ENCODE measurements at places on chromosomes 3 and 15.

DNA sequence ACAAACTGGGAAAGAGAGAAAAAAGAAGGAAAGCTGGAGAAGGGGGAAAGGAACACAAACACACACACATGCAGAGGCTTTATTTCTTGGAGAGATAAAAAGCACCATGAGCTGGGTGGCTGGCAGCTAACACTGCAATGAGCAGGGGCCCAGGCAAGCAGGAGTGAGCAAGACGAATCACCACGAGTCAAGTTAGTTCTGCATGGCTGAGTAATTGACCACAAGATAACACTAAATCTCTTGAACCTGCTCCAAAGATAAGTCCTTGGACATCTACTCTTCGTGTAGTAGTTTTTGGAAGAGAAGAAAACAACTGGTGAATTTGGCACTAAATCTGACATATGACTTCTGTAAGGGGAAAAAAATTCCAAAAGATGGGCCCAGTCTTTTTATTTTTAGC, 100.9 kb downstream of the MYO5A start:
- no peak for DNase-seq

- peak; percentile 7 for DNase-seq
Observed at GRCh38 chr15:73991260-73991659, 835 bp downstream of the STOML1 start.

- DNase-seq, result no peak
Observed at GRCh38 chr3:87828046-87828445, 230.8 kb downstream of the CGGBP1 start.

DNA sequence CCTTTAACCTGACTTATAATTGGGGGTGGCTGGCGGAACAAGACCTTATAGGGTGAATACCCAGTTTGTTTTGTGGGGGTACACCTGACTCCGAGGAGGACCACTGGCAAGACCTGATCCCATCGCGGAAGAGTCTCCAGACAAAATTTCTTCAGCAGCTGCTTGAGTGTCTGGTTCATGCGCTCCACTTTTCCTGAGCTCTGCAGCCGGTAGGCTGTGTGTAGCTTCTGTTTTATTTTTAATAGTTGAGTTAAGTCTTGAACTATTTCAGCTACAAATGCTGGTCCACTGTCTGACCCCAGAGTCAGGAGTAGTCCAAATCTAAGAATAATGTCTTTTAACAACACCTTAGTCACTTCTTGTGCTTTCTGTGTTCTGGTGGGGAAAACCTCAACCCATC, 21.2 kb upstream of the NOX5 start:
- DNase-seq, result no peak

DNA sequence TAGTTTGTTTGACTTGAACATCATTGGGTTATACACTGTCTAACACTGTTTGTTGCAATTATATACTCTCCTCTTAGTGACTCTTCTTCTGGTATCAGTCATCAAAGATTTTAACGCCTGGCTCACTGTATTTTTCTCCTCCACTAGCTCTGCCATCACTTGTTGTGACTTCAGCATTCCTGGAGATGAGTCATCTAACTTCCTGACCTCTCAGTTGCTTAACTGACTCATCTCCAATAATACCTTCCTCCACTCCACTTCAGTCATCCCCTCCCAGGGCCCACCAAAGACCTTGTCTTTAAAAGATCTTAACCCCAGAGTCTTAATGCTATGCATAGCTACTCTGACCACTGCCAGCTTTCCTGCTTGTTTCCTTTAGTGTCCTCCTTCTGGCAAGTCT, 28.6 kb upstream of the CLSTN2 start:
- no peak for DNase-seq

GRCh38 chr3:105672996-105673395, 195.8 kb downstream of the CBLB start:
- DNase-seq, result no peak

DNA sequence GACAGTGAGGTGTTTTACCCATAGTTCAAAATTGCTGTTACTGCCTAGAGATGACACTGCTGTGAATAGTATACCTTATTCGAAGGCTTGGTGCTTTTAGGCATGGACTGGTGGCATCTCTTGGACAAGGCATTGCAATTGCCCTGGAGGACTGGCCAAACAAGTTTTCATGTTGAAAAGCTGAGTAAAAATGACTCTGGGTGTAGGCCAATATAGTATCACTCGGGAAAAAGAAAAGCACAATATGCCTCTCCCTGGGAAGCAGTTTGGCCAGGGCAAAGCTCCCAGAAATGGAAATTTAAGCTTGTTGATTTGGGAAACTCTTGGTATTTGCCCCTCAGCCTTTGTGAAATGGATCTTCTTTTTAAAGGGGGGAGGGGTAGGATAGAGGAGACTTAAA, 54.8 kb downstream of the ZNF609 start:
- no peak for DNase-seq

GRCh38 chr3:187264911-187265310, 26.6 kb downstream of the MASP1 start:
- DNase-seq, result no peak

GRCh38 chr15:90870354-90871138, 2.2 kb downstream of the FURIN start:
- DNase-seq, result no peak

DNA sequence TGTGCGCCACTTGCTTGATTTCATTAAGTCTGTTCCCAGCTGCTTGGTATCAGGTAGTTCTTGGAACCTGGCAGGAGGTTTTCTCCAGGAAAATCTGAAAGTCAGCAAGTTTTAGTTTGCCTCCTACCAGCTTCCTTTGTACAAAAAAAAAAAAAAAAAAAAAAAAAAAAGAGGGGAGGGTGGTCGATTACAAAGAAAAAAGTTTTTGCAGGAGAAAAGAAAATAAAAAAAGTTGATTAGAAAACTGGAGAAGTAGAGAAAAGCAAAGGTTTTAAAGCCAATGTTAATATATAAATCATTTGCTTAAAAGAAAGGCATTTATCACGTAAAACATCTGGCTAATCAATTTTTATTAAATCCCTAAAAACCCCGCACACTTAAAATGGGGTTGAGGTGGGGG, 5.9 kb downstream of the EPHA3 start:
- no peak for DNase-seq

- no peak for DNase-seq
Observed at GRCh38 chr15:85284497-85284896, 95.9 kb upstream of the AKAP13 start.

GRCh38 chr15:87599616-87600015, 656.9 kb downstream of the NTRK3 start:
- no peak for DNase-seq

DNA sequence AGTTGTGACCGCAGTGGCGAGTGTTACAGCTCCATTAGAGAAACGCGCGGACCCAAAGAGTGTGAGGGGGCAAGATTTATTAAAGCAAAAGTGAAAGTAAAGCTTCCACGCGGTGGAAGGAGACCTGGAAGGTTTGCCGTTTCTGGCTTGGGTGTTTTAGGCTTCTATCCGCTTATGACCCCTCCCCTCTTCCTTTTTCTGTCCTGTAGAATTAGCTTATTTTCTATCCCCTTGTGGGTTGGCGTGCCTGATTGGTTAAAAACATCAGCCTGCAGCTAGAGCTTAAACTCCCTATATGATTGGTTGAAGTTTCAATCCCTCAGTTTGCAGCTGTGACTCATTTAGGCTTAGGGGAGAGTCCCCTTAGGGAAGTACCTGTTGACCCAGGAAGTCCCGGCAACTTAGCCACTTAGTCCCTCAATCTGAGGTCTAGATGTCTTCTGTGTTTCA, 39.6 kb downstream of the C3orf38 start:
- DNase-seq, result no peak

- no peak for DNase-seq
Observed at GRCh38 chr3:165884518-165884917, 47.3 kb upstream of the BCHE start.

DNA sequence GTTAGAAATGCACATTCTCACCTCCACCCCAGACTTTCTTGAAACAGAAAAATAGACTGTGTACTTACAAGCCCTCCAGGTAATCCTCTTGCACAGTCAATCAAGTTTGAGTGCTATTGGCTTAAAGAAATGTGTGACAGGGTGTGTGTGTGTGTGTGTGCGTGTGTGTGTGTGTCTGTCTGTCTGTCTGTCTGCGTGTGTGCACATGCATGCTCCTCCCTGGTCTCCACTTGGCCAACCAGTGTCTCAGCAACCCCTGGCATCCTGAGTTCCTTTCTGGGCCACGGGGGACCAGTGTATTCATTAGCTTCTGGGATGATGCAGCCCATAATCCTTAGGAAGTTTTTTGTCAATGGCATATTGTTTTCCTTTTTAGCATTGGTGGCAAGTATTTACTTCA, 128.8 kb upstream of the IL12A start:
- no peak for DNase-seq

GRCh38 chr3:141789281-141789680, 26.1 kb downstream of the GRK7 start:
- DNase-seq, result no peak

- no peak for DNase-seq
Observed at GRCh38 chr3:31980530-31981205, 394 bp downstream of the OSBPL10 start.

GRCh38 chr3:149744151-149744550, 8.1 kb downstream of the COMMD2 start:
- DNase-seq, result no peak

DNA sequence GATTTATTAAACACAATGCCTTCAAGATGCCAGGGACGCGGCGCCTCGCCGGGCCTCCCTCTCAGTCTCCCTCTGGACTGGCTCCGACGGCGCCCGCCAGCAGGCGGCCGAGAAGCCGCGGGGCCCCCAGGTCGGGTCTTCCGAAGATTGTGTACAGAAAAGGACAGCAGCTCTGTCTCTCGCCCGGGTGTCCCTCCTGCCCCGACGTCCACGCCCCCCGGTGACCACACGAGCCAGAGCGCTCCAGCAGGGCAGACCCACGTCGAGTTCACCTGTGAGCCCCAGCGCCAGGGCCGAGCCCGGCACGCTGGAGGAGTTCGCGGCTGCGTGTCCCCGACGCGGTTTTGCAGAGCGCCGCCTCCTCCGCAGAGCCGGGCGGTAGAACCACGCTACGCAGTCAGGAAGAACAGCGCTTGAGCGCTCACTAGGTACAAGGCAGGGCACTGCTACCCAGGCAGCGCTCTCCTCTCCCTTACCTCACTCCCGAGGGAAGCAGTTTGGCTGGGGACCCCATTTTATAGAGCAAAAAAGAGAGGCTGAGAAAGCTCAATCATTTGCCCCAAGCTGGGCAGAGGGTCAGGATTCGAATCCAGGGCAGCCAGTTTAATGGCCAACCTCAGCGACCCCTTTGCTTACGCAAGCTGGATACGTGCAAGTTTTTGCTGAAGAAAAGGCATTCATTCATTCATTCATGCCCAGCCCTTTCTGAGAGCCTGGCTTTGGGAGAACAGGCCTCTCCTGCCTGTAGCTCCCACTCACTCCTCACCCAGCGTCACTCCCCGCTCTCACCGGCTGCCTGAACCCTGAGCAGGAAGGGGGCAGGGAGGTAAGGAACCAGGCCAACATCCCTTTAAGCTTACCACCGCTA, 3.0 kb upstream of the TLE3 start:
- DNase-seq, result no peak

GRCh38 chr3:18988614-18989229, 159.6 kb upstream of the KCNH8 start:
- DNase-seq, result no peak

DNA sequence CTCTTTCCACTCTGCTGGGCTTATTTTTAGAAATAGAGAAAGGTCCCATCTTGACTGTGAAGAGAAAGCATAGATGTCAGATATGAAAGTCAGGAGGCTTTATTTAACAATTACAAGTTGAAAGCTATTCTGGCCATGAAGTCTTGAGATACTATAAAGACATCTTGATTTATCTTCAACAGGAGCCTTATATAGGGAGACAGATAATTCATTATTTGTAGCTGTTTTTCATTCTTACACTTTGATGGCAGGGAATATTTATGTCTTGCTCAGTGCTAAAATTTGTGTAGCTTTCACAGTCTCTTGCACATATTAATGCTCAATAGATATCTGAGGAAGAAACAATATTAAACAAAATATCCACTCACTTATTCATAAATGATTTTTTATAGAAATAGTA, 248.8 kb downstream of the C3orf38 start:
- no peak for DNase-seq

GRCh38 chr3:134294302-134295280, 43.9 kb upstream of the RYK start:
- no peak for DNase-seq

- no peak for DNase-seq
Observed at GRCh38 chr3:137012097-137012501, 54.3 kb downstream of the IL20RB start.

DNA sequence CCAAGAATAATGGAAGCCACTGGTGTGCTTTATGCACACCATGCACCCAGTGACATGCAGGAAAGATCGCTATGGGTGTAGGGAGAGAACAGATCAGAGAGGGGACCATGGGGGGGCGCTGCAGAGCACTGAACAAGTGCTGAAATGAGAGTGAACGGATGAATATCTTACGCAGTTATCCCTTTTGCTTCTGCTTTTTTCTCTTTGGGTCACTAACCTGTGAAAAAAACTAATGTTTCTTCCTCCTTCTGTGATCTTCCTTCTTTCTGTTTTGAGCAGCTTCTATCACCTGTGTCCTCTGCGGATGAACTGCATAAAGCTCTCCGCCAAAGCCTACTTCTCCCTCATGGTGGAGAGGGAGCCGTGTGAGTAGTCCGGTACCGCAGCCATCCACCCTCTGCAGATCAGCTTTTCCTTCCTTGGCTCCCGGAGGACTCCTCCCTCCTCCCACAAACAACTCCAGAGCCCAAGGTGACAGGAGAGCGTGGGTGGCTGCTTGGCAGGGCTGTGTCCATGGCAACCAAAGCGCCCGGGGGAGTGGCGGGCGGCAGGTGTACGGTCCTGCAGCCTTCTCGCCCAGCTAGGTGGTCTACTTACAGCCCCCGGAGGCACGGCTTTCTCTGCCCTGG, 106.2 kb downstream of the DGKG start:
- DNase-seq, result no peak

GRCh38 chr3:177421481-177421785, 224.2 kb upstream of the TBL1XR1 start:
- DNase-seq, result no peak

GRCh38 chr3:174051191-174051590, 653.6 kb downstream of the NLGN1 start:
- DNase-seq, result no peak

- no peak for DNase-seq
Observed at GRCh38 chr3:190361791-190362190, 26.2 kb upstream of the CLDN16 start.

DNA sequence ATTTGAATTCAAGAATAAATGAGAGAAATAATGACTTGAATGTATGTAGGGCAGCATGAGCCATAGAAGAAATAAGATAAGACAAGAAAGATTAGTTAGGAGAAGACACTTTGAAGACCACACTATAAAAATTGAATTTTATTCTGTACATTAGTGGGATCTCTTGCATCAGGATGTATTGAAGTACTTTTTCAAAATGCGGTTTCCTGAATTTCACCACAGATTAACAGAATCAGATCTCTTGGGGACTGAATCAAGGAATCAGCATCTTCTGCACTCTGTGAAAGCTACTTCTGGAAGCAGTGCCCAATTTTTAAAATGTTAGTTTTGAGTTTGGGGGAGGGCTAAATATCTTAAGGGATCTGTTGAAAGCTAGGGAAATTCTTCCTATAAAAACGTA, 763.9 kb upstream of the GOLIM4 start:
- DNase-seq, result no peak

DNA sequence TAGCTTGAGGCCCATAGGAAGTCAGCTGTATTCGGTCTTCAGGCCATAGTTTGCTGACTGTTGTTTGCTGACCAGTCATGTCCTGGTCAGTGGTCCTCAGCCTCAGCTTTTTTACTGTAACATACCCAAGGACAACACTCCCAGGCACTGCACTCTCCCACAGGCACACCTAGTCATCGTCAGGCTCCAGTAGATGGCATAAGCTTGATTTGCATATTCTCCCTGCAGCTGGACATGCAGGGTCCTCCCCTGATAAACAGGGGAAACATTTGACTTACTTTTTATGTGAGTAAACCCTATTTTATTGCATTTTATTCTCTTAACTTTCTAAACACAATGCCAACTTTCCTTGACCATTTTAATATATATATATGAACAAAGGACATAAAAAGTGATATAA, 22.9 kb downstream of the ARHGEF3 start:
- DNase-seq, result no peak

Measured in GOT3 (cell line).